Activated CD4-positive, alpha-beta T cell treated with anti-CD3 and anti-CD28 coated beads, Interleukin-2, amount 50 U/mL, for 16 hours (primary cell): ENCODE measurements at places on chromosomes 11 and 22.

GRCh38 chr22:46421267-46421666 is 85.8 kb downstream of the TRMU start:
- DNase-seq: no peak

- no peak for DNase-seq
These were observed 2.5 kb downstream of the OR56B4 start for GRCh38 chr11:6110011-6110410.

GRCh38 chr11:14347991-14348390 is 11.0 kb downstream of the RRAS2 start:
- DNase-seq: no peak

GRCh38 chr11:72607496-72607895 is 66.7 kb downstream of the PDE2A start:
- DNase-seq: no peak

GRCh38 chr11:17978553-17979287 is 34.1 kb downstream of the SERGEF start:
- peak; percentile 23 for DNase-seq

DNA sequence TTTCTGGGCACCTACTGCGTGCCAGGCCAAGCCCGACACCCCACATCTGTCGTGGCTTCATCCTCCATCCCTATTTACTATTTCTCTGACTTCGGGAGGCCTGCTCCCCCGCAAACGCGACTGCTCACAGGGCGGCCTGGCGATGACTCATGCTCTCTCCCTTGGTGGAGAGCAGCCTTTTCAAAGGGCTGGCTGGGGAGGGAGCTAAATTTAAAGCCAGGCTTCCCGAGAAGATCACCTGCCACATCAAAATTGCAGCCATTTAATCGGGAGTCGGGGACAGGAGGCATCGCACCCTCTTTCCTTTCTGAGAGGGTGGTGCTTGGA is 24.9 kb upstream of the SHISAL1 start:
- DNase-seq: no peak

- no peak for DNase-seq
These were observed 93.5 kb downstream of the CELSR1 start for GRCh38 chr22:46443850-46444389.

DNA sequence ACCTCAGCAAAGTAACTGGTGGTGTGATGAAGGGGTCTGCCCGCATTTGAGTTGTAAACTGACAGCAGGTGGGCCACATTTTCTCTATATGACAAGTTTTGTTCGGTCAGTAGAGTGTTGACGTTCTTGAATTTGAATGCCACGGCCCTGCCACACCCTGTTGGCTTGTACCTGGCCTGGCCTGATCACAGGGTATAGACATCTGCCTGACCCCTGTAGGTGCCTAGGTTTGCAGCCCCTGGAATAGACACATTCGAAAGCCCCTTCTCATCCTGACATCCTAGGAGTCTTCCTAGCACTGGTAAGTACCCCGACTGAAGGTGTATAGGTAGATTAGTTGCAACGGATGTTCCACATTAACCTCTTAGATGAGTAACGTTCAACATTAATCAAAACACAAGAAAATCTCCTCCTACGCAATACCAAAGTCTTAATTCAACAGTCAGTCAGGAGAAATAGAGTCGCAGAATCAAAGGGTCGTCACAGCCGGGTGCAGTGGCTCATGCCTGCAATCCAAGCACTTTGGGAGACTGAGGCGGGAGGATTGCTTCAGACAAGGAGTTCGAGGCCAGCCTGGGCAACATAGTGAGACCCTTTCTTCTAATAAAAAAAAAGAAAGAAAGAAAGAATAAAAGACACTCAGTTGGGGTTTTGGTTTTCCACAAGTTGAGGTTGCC is 43.6 kb upstream of the CD5 start:
- no peak for DNase-seq

- peak; percentile 12 for DNase-seq
These were observed 100.5 kb upstream of the RRM1 start for GRCh38 chr11:3994030-3994640.

DNA sequence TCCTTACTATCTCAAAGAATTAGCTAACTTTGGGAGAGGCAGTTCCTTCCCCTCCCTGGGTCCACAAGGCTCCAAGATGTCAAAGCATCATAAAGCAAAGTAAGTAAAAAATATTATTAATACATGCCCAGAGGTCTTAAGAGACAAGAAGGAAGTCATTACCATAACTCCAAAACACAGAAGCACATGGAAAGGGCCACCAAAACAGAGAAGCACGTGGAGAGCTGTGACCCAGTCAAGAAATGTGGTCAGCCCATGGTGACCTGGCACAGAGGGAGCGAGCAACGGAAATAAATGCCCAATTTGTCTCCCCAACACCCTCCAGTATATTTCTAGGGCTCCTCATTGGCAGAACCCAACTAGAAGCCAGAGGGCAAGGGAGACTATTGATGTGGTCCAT is 277.5 kb upstream of the API5 start:
- DNase-seq: no peak

GRCh38 chr11:91673705-91674104 is 550.9 kb upstream of the FAT3 start:
- no peak for DNase-seq

- DNase-seq: no peak
These were observed 70.2 kb downstream of the PHF21A start for GRCh38 chr11:46051102-46051501.

DNA sequence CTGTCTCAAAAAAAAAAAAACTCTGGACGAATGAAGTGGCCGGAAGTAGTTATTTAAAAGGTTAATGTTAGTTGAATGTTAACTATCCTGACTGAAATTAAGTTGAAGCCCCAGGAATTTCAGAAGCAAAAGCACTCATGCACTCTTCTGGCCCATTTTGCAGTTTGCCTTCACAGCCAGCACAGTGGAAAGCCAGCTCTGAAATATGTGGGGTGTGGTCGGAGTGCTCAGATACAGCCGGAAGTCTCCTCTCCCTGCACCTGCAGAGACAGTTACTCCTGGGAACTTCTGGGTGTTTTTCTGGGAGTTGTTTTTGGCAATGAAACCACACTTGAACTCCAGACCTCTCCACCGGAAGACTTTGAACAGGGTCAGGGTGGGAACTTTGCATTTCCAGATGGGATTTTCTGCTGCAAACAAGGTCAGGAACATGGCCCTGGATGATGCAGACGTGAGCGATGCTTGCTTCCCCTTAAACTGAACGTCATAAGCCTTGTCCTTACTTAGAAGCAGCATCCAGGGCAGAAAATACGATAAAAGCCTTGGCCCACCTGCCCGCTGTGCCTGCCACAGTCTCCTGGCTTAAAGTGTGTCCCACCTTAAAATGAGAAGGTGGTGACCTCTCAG is 21.5 kb upstream of the CABP2 start:
- DNase-seq: no peak

GRCh38 chr22:41700108-41700364 is 733 bp downstream of the MEI1 start:
- DNase-seq: no peak

DNA sequence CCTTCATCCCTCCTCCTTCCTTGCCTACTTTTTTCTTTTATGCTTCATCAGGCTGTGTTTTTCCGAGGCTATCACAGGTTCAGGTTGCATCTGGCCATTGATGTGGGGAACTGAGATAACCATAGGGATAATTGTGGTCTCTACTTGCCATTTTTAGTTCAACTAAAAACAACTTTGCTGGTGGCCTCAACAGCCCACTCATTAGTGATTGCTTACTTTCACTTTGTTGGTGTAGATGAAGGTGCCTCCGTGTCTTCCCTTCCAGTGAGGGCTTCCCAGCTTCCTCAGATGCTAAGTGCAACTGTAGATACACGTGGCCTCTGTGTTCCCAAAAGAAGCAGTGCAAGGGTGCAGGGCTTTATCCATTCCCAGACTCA is 35.0 kb downstream of the KCNJ1 start:
- DNase-seq: no peak

DNA sequence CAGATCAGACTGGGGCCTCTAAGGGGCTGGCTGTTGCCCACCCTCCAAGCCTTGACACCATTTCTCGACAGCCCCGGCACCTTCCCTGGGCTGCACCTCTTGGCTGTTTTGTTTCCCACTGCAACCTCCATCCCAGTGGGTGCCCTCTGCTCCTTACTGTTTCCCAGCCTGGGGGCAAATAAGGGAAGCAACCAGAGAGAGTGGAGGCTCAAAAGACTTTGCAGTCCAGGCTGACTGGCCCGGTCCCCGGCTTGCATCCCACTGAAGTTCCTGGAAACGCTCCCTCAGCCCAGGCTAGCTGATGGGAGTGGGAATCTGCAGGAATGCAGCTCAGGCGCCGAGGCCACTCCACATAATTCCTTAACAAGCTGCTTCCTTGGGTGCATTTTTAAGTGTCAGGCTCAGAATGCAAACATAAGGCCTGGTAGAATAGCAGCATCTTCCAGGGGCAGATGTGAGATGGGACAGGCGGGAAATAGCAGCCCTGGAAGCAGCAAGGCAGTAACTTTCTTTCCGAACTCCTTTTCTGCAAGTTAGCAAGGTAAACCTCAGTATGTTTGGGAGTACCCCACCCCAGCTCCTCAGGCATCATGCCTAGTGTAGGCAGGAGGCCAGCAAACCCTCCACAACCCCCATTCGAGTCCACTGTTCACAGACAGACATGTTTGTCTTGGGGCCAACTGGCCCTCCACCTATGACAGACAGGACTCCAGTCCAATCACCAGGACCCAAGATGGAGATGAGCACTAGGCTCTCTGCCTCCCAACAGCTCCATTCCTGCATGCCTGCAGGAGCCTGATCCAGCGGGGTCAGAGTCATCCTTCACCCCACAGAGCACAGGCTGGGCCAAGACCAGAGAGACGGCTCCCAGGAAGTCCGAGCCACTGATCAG is 39.3 kb downstream of the RPL27A start:
- DNase-seq: no peak

DNA sequence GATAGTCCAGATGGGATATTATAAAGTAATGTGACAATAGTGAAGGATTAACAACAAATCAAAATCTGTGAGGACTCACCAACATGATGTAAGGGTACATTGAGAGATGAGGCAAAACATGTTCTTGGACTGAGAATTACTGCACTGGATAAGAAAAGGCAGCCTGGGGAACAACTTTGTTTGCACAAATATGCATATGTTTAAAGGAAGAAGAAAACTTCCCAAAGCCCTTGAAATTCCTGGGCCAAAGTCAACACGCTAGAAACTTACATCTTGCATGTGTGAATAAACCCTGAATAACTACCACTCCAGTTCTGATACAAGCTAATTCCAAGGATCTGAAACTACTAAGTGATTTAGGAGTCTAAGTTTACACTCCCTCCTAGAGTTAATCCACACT is 1.1 kb downstream of the OR52A5 start:
- no peak for DNase-seq
